M059J (cell line): ENCODE measurements at places on chromosomes 16 and 17.

DNA sequence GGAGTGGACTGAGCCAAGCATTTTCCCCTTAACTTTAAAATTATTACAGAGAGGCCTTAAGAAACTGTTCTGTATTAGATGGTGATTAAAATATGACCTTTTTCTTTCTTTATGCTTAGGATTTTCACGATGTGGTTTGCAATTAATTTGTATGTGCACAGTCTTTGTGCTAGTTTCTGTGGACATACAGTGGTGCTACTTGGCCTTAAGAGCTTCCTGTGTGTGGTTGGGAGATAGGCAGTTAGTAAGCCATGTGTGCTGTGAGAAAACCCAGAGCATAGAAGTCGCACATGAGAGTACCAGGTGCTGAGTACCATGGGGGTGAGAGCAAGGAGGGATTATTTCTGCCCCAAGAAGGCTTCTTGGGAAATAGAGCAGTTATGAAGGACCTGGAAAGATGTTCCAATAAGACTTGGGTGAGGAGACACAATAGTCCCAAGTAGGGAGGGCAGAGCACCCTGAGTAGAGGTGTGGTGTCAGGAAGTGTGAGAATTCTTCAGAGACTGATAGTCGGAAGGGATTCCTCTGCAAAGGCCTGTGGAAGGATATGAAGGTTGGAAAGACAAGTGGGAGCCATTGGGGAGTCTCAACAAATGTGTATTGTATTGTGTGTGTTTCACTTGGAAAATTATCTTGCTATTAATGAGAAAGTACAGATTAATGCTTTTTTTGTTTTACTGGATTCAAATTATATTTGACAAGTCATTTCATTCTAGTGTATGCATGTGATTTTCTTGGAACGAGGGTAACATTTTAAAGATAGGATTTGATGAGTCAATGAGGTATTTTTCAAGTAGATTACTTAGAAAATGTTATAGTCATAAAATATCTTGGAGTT is 239.9 kb downstream of the PRKCA start:
- DNase-seq = peak; percentile 82

GRCh38 chr17:79982986-79983385 is 52.7 kb downstream of the TBC1D16 start:
- DNase-seq = no peak

DNA sequence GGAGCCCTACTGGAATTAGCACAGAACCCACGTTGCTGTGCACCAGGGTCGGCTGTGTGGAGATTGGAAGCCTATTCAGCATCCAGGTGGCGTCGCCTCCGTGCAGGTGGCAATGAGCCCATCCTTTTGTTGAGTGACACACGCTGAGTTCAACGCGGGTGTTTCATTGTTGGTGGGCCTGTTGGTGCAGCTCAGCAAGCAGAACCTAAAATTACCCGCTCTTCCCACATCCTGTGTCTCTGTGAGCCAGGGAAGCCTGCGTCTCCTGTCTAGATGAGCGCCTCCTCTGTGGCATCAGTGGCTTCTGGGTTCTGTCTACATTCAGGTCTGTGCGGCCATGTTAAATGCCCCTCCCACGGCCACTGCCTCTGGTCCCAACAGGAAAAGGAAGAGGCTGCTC is 14.5 kb downstream of the CD2BP2 start:
- no peak for DNase-seq

- DNase-seq = no peak
Measured at GRCh38 chr16:1009358-1010150, 28.0 kb downstream of the SOX8 start.

- DNase-seq = no peak
Measured at GRCh38 chr17:27492470-27492869, 36.2 kb downstream of the KSR1 start.

GRCh38 chr16:87241137-87241771 is 75.9 kb downstream of the C16orf95 start:
- DNase-seq = no peak

DNA sequence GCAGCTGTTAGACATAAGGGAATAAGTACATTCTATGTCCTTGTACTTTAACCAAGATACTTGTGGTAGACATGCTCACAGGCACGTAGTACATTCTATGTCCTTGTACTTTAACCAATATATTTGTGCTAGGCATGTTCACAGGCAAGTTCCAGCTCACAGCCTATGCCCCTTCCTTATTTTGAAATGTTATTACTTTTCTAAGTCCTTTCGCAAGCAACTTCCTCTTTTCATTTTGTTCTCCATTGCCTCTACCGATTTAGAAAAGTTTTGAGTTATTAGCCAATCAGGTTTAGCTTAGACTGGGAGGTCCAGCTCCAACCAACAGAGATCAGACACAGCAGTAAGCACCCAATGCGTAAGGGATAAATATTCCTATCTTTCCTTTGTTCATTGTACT is 60.1 kb upstream of the NUDT7 start:
- DNase-seq = no peak

- DNase-seq = no peak
Measured at GRCh38 chr17:15662681-15663080, 21.4 kb downstream of the TRIM16 start.

DNA sequence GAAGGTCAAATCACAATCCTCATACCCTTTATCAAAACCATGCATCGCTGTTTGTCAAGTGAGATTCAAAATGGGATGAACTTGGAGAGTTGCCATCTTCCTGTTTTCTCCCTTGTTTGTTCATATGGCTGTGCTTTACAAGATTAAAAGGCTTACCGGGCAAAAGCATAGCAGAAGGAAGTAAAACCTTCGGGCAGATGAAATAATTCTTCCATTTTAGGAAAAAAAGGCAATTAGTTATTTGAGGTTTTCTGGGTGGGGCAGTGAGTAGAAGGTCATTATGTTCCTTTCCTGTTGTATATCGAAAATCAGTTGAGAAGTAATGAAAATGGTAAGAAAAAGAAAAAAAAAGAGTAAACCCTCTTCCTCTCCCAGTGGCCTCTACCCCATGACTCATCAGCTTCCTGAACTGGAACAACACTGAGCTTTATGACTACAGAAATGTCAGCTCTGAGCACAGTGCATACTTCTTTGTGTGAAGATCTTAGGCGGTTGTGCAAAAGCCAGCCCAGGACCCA is 369.2 kb downstream of the CDH13 start:
- DNase-seq = peak; percentile 89

DNA sequence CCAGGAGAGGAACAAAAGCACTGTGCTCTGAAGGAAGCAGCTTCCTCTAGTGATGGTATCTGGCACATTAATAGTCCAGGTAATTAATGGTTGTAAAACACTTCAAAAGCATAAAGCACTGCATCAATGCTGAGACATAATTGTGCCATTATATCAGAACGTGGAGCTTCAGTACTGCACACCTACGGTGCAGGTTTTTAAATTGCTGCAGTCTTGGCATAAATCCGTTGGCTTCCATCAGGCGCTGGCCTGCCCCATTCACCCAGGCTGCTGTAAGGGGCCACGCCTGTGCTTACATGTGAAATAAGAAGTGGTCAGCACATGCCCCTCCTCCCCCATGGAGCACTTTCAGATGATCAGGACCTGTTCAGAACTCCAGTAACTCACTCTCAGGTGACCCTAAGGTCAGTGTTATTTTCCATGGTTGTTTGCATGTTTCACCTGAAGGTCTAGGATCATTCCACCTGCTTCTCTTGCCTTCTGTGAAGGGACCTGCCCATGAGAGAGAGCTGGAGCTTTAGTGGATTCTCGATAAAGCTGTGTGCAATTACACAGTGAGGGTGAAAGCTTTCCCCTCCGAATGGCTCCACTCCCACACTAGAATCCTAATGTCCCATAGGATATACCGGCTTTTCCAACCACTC is 345.3 kb downstream of the CA10 start:
- no peak for DNase-seq

GRCh38 chr17:17712268-17712924 is 31.1 kb downstream of the RAI1 start:
- peak; percentile 90 for DNase-seq

DNA sequence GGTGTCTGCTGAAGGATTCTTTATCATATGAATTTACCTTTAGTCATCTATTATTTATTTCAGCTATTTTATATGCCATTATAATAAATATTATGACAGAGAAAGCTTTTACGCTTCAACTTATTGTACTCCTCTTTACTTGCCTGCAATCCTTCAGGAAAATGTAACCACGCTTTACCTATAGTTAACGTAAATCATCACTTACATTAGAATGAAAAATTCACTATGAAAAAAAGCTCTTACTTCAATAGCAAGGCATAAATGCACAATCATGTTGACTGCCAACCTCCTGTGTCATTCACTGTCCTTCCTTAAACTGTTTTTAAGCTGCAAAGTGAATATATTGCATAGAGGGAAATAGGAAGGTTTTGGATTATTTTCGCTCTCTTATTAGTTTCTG is 277.9 kb downstream of the WWOX start:
- DNase-seq = no peak

GRCh38 chr17:17792037-17792550 is 44.7 kb downstream of the SREBF1 start:
- no peak for DNase-seq
